ENCODE measurements at places on chromosomes 2 and 18.

- DNase-seq, result no peak
Observed at GRCh38 chr2:170695521-170696410, 19.4 kb upstream of the SP5 start.

- peak; percentile 54 for DNase-seq
Observed at GRCh38 chr2:175844169-175844568, 157.9 kb downstream of the LNPK start.

- no peak for DNase-seq
Observed at GRCh38 chr2:239053801-239054503, 206.1 kb downstream of the TWIST2 start.

DNA sequence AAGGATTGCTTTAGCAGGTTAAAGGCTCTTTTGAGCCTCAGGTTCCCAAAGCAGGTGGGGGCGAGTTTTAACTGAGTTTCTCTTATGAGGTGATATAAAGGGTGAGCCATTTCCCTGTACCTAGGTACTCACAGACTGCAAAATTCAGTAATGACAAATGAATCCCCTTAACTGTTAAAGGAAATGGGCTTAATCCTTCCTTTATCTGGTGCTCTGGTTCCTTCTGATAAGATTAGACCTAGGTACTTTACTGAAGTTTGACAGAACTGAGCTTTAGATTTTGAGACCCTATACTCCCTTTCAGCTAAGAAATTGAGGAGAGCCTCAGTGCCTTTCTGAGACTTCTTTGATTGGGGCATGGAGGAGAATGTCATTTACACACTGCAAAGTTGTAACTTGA is 42.6 kb downstream of the STK17B start:
- DNase-seq, result no peak

- DNase-seq, result peak; percentile 29
Observed at GRCh38 chr2:74051504-74051903, 66.8 kb downstream of the TET3 start.

- DNase-seq, result no peak
Observed at GRCh38 chr2:232328516-232329460, 49.8 kb upstream of the ALPP start.

DNA sequence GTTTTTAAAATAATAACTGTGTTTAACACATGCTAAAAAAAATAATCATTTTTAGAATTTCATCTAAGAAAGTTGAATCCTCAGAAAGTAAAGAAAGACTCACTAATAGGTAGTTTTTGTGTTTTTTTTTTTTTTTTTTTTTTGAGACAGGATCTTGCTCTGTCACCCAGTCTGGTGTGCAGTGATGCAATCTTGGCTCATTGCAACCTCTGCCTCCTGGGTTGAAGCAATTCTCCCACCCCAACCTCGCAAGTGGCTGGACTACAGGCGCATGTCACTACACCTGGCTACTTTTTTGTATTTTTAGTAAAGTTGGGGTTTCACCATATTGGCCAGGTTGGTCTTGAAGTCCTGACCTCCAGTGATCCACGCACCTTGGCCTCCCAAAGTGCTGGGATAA is 7.1 kb downstream of the CKAP2L start:
- DNase-seq, result no peak

DNA sequence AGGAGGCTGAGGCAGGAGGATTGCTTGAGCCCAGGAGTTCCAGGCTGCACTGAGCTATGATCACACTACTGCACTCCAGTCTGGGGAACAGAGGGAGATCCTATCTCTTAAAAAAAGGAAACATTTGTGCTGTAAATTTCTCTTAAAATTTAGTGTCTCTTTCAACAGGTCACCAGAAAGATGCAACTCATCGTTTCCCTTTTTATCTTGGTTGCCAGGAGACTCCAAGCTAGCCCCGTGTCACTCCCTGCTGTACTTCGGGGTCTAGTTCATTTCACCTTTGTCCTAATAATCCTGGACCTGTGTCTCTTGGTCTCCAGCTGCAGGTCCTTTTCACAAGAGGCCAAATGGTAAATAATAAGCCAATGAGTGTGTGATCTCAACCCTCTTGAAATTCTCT is 7.1 kb downstream of the HS1BP3 start:
- DNase-seq, result no peak

DNA sequence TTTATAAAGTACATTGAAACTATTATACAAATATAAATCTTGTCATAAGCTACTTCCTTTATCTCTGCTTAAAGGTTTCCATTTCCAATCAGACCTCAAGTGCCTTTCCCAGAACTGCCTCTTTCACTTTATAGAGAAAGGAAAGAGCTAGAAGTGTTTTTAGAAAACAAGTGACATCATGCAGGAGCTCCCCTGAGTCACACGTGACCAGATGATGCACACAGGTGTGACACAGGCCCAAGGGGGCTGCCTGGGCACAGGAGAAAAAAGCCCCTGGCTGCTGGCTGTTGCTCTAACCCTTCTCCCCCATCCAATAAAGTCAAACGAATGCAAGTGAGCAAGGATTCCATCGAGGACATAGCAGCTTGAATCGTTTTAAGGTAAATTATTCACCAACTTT is 21.4 kb upstream of the SH3BP4 start:
- DNase-seq, result no peak

- no peak for DNase-seq
Observed at GRCh38 chr2:128562471-128563347, 244.0 kb upstream of the HS6ST1 start.

GRCh38 chr2:10048501-10049171 is 5.3 kb downstream of the KLF11 start:
- DNase-seq, result no peak

DNA sequence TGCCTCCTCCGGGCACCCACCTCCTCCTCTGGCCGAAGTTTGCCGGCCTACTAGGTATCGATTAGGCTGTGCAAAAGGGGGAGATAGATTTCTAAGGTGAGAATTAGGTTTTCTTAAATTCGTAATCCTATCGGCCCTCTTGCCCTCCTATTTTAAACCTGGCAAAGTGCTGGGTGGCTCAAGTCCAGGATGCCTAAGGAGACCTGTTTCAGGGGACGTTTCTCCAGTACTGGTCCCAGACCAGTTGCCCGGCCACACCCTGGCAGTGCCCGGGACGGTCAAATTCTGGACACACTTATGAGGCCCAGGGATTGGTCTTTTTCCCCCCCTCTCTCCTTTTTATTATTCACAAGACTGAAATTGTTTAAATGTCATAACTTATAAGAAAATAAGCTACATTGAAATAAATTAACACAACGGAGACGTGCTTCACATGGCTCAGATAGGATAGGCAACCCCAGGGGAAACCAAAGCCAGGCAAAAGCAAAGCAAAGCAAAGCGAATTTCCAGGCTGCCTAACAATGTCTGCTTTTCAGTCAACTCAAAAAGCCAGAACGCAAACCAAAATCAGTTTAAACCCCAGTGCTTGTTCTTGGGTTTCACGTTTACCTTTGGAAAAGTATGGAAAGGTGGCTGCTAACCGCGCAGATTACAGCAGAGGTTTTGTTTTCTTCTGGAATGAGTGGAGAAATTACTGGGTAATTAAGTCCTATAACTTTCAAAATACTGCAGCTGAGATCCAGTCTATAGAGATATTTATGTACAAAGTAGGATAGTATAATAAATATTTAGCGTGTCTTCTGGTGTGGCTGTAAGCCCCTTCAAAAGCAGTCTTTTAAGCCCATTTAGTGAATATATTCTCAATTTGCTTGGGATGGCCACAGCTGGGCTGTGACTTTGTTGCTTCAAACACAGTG is 3.0 kb downstream of the GBX2 start:
- DNase-seq, result no peak

- no peak for DNase-seq
Observed at GRCh38 chr2:134039912-134040581, 213.8 kb upstream of the MGAT5 start.

DNA sequence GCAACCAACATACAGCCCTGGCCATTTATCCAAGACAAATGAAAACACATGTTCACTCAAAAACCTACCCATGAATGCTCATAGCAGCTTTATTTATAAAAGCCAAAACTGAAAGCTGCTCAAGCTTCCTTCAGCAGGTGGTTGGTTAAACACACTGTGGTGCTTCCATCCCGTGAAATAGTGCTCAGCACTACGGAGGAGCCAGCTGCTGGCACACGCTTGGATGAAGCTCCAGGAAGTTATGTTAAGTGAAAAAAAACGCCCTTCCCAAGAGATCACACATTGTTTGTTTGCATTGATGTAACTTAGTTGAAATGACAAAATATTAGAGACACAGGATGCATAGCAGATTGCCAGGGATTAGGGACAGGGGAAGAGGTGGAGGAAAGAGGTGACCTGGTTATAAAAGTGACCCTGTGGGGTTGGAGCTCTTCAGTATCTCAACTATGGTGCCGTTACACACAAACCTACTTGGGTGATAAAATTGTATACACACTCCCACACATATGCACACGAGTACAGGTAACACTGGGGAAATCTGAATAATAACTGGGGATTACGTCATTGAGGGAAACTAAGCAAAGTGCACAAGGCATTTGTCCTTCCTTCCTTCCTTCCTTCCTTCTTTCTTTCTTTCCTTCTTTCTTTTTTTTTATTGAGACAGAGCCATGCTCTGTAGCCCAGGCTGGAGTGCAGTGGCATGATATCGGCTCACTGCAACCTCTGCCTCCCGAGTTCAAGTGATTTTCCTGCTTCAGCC is 6.2 kb upstream of the ALPG start:
- no peak for DNase-seq

DNA sequence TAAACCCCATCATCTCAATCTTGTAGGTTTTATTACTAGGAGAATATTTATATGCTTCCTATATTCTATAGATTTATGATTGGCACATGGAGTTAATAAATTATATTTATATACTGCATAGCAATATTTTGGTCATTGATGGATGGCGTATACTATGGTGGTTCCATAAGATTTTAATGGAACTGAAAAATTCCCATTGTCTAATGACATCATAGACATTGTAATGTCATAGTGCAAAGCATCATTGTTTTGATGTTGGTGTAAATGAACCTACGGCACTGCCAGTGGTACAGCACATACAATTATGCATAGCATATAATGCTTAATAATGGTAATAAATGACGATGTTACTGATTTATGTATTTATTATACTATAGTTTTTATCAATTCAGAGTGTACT is 1135.9 kb downstream of the CNTNAP5 start:
- DNase-seq, result no peak

DNA sequence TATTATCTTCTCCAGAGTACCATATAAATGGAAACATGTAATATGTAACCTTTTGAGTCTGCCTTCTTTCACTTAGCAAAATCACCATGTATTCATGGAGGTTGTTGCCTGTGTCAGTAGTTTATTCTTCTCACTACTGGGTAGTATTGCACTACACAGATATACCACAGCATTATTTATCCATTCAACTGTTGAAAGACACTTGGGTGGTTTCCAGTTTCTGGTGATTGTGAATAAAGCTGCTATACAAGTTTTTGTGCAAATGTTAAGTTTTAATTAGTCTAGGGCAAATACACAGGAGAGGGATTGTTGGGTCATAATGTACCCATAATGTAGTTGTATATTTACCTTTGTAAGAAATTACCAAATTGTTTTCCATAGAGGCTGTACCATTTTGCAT is 29.6 kb upstream of the RPRD1A start:
- no peak for DNase-seq

GRCh38 chr2:102434655-102435381 is 11.9 kb downstream of the IL18RAP start:
- no peak for DNase-seq

DNA sequence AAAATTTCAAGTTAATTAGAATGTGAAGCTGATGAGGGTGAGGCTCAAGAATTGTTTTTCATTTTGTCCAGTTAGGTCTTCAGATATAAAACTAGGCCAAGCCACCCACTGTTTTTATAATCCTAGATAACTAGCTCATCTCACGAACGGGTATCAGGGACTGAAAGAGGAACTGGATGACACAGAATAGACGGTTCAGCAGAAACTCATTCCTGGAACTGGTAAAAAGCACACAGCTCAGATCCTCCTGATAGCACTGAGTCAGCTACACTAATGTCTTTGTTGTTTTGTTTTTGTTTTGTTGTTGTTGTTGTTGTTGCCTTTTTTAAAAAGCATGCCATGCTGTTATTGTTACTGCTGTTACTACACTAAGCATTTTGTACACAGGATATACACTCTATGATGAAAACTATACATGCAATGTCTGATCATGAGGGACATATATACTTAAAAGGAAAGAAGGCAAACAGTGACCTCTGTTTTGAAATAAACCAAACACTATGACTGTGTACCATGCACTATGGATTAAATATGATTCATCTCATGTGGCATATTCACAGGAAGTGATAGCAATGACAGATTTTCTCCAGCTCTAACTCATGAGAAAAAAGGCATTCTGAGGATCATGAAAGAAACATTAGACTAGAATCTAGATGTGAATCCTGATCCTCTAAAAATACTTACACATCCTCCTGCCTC is 437.6 kb downstream of the NCKAP5 start:
- DNase-seq, result peak; percentile 64

DNA sequence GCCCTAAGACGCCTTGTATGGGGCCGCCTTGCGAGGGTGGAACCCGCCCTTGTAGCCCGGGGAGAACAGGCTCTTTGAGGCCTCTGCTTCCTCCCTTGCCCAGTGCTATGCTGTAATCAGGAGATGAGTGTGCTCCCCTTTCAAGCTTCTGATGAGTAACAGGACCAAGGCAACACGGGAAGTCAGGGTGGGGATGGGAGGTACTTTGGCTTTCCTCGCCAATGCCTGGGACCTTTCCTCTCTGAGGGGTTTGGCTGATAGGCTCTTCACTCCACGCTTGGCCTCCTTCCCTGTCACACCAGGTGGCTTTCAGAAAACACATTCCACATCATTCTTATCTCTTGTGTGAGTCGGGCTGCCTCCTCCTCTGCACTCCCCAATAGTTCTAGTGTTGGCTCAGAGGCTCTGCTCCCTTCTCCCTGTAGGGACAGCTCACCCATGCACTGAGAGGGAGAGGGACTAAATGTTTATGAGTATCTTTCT is 223.7 kb upstream of the TRIB2 start:
- DNase-seq, result no peak

GRCh38 chr2:28393114-28393836 is 617 bp downstream of the FOSL2 start:
- no peak for DNase-seq

DNA sequence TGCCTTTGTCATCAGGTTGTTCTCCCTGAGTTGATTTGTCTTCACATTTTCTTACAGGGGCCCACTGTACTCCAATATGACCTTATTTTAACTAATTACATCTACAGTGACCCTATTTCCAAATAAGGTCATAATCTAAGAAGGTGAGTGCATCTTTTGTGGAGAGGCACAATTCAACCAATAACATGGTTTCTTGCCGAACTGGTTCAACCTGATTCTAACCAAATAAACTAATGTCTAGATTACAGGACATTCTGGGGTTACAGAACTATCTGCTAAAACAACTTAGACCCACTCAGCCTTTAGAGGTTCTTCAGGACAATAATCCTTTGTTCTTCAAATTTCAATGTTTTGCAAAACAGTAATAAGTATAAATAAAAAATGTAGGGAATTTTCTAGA is 496.5 kb upstream of the SOX11 start:
- DNase-seq, result no peak

GRCh38 chr2:120228503-120228902 is 5.3 kb upstream of the TMEM185B start:
- DNase-seq, result no peak

GRCh38 chr2:47309952-47310800 is 92.8 kb upstream of the MSH2 start:
- DNase-seq, result no peak

Measured in retinal pigment epithelial cell (primary cell).